ENCODE measurements at places on chromosomes 13 and 19. TPM values are rescaled to one million over a fixed set of nuclear protein-coding genes. Genes with fewer than 3 reads are reported as not detected.

DNA sequence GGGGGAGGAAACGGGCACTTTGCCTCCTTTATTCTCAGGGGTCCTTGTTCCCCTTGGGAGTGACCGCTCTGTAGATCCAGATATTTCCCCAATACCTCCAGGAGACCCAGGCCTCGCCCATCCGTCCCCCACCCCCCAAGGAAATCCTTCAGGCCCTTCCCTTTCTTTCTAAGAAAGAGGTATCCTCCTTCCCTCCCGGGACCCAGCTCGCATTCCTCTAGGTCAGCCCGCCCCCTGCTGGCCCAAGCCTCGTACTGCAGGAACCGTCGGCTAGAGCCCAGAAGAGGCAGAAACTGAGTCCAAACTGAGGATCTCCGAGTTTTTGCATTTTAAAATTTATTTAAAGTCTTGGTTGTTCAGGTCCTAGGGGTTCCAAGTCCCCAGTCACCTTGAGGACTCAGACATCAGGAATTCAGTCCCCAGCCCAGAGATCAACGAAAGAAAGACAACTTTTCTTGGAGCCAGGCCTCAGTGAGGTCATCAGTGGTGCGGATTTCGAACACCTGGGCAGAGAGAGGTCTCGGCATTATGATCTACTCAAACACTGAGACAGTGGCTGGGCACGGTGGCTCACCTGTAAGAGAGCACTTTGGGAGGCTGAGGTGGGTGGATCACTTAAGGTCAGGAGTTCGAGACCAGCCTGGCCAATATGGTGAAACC, 7.5 kb upstream of the LRFN1 start:
- peak; percentile 81 for DNase-seq

The TDRD12 gene
- polyA plus RNA-seq = 0.22 TPM

GRCh38 chr13:31807090-31807541, 67.8 kb downstream of the RXFP2 start:
- DNase-seq = no peak

GRCh38 chr13:51771418-51772104, 32.4 kb downstream of the DHRS12 start:
- DNase-seq = no peak

- DNase-seq = no peak
Observed at GRCh38 chr19:46785980-46786235, 2.5 kb downstream of the SLC1A5 start.

DNA sequence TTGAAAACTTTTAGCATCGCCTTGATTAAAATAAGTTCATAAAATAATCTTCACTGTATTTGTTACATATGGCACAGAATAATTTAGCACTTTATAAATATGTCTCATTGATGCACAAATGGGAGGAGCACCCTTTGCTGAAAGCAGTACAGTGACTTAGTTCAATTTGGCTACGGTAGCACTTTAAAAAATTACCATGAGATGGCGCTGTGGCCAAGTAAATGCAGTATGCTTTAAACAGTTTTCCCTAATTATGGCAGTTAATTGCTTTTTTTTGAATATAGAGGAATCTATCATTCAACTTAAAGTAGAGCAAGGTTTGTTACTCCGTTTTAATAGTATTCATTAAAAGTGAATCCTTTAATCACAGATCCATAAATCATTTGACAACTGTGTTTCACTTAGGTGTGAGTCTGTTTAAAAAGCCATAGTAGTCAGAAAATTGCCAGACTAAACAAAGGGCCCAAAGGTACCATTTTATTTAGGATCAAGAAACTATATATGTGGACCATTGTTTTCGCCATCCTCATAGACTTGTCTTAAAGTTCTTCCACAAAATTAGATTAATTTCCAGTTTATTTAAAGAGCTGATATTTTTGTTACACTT, 34.7 kb upstream of the ESD start:
- DNase-seq = peak; percentile 63

- no peak for DNase-seq
Observed at GRCh38 chr13:99045396-99045795, 67.5 kb upstream of the DOCK9 start.

DNA sequence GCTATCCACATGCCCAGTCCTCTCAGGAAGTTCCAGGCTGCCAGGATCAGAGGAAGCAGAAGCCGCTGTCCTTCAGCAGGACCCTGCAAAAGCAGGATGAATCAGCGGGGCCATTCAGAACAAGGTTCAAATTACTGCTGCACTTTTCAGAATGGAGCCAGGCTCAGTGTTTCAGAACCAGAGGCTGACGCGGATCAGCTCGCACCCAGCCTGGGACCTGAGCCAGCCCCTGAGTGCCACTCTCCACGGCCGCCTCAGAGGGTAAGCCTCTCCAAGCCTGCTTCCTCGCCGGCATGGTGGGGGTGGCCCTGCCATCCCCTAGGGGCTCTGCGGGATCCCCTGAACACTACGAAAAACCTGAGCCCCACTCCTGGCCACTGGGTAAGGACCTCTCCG, 24.7 kb downstream of the RASA3 start:
- no peak for DNase-seq

GRCh38 chr13:107865643-107866031, 349.7 kb downstream of the LIG4 start:
- no peak for DNase-seq

DNA sequence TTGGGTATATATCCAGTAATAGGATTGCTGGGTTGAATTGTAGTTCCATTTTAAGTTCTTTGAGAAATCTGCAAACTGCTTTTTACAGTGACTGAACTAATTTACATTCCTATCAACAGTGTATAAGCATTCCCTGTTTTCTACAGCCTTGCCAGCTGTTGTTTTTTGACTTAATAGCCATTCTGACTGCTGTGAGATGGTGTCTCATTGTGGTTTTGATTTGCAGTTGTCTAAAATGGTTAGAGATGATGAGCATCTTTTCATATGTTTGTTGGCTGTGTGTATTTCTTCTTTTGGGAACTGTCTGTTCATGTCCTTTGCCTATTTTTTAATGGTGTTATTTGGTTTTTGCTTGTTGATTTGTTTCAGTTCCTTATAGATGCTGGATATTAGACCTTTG, 4.0 kb upstream of the ZNF222 start:
- DNase-seq = no peak

DNA sequence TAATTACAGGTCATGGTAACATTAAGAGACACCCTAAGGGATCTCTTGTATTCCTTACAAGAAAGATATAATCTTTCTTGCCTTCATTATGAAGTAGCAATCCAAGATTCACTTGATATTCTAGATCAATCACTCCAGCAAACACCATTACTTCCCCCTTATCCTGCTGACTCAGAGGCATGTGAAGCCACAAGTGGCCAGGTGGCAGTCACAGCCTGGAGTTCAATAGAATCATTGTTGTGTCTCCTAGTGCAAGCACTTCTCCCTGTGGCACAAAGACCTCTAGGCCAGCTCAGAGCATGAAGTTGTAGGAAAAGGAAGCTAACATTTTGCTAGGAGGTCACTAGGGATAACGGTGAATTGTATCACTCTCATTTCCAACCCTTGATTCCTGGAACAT, 864.3 kb upstream of the ATXN8OS start:
- no peak for DNase-seq

The ATP1A3 gene
- polyA plus RNA-seq = not detected

DNA sequence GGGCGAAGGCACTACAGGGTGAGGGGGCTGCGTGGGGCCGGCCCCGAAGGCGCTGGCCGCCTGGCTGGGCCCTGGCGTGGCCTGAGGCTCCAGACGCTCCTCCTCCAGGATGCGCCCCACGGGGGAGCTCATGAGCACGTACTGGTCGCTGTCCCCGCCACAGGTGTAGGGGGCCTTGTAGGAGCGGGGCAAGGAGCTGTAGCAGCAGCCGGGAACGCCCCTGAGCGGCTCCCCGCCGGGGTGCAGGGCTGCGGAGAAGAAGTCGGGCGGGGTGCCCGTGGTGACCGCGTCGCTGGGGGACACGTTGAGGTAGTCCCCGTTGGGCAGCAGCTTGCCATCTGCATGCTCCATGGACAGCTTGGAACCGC, 3.0 kb downstream of the IRS2 start:
- no peak for DNase-seq

DNA sequence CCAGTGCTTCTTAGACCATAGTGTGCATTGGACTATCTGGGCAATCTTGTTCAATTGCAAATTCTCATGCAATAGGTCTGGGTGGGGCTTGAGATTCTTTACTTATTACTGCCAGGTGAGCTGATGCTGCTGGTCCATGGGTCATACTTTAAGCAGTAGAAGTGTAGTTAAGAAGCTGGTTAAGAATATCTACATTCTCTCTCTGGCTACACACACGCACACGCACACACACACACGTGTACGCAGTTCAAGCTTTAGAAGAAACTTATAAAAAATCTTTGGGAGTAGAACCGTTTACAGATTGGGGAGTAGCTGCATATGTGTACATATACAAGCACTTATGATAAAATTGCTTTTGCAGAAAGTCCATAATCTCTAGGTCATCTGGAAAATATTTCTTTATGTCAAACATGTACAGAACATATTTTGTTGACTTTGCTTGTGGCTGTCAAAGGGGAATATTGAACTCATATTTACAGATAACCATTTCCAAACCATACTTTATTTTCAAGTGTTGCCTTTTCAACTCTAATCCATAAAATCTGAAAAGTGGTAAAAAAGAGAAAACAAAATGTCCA, 99.7 kb downstream of the GPC6 start:
- DNase-seq = peak; percentile 64

- no peak for DNase-seq
Observed at GRCh38 chr13:23610966-23611491, 40.8 kb downstream of the TNFRSF19 start.

The FCER2 gene
- polyA plus RNA-seq = 0.27 TPM

- DNase-seq = no peak
Observed at GRCh38 chr19:12364391-12365235, 870 bp downstream of the ZNF442 start.

DNA sequence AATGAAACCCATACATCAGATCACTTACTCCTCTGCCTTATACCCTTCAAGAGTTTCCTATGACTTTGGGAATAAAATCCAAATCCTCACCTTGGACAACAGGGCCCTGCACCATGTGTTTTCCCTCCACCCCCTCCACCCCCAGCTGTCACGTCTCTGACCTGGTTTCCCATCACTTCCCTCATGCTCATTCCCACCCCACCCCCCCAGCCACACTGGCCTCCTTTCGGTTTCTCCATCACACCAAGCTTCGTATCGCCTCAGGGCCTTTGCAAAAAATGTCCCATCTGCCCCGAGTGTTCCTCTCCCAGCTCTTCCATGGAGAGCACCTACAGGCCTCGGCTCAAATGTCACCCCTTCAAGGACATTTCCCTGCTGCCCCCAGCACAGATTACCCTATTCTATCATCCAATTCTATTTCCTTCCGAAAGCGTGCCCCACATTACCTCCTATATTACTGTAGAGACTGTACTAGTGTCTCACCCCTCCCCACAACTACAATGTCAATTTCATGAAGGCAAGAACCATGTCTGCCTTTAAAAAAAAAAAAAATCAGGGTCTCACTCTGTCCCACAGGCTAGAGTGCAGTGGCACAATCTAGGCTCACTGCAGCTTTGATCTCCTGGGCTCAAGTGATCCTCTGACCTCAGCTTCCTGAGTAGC, 16.8 kb upstream of the FFAR2 start:
- no peak for DNase-seq

The EXOSC5 gene
- polyA plus RNA-seq = 16.5 TPM

The ALG11 gene
- polyA plus RNA-seq = 2.2 TPM

DNA sequence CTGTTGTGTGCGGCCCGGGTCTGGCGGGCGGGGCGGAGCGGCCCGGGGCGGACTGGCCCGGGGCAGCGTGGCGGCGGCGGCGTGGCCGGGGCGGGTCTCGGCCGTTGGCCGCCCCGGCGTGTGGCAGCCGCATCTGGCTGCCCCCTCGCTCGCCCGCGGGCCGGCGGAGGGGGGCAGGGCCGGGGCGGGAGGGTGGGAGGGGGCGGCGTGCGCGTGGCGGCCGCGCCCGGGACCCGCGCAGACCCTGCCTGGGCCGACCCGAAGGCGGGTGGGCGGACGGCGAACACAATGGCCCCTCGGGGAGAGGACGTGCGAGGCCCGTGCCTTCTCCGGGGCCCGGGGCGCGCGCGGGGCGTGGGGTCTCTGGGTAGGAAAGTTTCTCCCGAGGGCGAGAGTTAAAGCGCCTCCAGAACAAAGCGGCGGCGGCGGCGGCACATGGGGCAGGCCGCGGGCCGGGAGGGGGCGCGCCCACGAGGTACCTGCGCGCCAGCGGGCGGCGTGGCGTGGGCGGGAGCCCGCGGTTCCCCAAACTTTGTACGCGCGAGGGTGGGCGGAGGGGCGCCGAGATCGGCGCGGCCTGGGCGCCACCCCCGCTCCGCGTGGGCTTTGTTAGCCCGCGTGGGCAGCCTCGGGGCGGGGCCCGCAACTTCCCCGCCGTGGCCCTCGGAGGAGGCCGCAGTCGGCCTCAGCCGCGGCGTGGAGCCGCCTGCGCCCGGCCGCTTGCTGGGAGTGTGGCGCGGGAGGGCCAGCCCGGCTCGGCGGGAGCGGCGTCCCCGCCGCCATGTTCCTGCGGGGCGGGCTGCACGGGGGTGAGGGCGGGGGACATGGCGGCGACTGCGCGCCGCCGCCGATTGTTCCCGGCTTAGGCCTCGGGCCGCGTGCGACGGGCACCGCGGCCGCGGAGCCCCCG, 764 bp downstream of the MIR17HG start:
- DNase-seq = peak; percentile 76

The MEX3D gene
- polyA plus RNA-seq = 4.1 TPM

DNA sequence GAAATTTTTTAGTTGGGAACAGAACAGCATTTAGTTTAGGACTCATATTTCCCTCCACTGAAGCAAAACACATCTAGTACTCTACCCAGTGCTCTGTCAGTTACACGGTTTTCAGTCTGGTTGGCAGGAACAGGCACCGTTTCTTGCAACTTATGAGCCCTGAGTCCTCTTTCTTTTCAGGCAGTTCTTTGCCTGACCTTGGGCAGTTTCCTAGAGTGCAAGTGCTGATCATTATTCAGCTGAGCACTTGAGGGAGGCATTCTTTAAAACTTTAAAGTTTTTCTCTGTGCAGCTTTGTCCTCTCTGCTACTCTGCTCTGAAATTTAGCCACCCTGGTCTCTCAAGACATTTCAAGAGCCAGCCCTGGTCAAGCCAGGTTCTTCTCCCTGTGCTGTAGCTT, 96.1 kb downstream of the MYO16 start:
- DNase-seq = no peak

DNA sequence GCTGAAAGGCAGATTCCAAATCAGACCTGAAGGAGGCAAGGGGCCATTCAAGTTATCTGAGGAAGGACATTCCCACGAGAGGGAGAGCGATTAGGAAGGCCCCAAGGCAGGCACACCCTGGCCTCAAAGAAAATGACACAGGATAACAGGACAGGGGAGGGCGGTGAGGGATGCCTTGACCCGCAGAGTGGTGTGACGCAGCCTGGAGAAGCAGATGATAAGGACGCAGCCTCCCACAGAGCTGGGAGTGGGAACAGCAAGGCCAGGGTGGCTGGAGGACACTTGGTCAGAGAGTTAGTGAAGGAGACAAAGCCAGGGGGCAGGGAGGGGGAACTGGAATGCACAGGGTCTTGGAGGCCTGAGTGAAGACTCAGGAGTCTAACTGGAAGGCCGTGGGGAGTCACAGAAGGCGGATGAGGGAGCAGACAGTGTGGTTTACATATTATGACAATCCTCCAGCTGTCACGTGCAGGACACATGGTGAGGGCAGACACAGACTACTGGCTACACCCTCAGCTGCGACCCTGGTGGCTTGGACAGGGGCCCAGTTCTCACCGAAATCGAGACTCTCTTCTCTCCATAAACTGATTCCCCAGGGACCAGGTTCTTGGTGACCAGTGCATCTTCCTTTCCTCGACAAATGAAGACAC, 5.8 kb upstream of the DYRK1B start:
- DNase-seq = no peak

- no peak for DNase-seq
Observed at GRCh38 chr13:80754441-80754840, 413.5 kb upstream of the SPRY2 start.

The LPAR2 gene
- polyA plus RNA-seq = 13.1 TPM
